ENCODE measurements at places on chromosomes 2 and 18. TPM values are rescaled to one million over a fixed set of nuclear protein-coding genes. Genes with fewer than 3 reads are reported as not detected.

Gene OSR1
- under 0.01 TPM for total RNA-seq

Gene POTEJ
- under 0.01 TPM for total RNA-seq

Gene ANKRD53
- total RNA-seq, result 1.9 TPM

Gene GPR155
- total RNA-seq, result 2.7 TPM

Gene CRYGC
- not detected for total RNA-seq

Gene FARP2
- total RNA-seq, result 14.3 TPM

Gene C2orf69
- 7.5 TPM for total RNA-seq

Gene SLC14A1
- 3.8 TPM for total RNA-seq
